ENCODE measurements at places on chromosomes 11 and 22. TPM values are rescaled to one million over a fixed set of nuclear protein-coding genes. Genes with fewer than 3 reads are reported as not detected.

Gene SLC25A45
- 0.10 TPM for total RNA-seq

Gene EXPH5
- 8.4 TPM for total RNA-seq

DNA sequence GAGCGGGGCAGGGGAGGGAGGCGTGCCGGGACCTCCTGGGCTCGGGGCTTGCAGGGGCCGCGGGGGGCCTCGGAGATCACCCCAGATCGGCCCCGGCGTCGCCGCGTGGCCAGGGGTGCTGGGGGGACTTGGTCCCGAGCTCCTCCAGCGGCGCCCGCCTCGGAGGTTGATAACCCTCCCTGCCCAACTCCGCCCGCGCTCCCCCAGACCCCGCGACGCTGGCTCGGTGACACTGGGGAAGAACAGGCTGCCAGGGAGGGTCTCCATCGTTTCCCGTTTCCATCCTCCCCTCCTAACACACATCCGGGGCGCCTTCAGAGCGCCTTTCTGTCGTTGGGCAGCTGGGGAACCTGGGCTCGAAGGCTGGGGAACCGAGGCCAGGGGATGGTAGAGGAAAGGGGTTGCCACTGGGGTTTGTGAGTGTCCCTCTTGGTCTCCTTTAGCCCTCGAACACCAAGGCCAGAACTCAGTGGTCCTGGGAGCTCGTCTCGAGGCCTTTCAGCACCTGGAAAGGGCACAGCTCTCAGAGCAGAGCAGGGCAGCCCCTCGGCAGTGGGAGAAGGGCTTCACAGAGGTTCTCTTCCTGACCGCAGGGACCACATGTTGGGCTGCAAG is 431 bp downstream of the SLC37A2 start:
- DNase-seq: peak; percentile 74

- no peak for DNase-seq
Observed at GRCh38 chr22:20774882-20775281, 969 bp downstream of the SERPIND1 start.

DNA sequence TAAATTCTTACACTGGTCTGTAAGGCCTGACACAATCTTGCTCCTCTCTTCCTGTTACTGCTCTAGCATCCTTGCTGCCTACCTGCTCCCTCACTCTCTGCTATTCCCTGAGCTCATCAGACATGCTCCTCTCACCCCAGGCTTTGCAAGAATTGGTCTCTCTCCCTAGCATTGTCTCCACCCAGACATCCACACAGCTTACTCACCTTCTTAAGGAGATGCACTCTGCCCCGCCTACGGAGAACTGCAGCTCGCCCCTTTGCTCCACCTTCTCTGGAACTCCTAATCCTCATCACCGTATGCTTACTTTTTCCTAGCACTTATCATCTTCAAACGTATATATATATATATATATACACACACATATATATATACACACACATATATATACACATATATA is 23.3 kb upstream of the TMPRSS5 start:
- DNase-seq: peak; percentile 20

DNA sequence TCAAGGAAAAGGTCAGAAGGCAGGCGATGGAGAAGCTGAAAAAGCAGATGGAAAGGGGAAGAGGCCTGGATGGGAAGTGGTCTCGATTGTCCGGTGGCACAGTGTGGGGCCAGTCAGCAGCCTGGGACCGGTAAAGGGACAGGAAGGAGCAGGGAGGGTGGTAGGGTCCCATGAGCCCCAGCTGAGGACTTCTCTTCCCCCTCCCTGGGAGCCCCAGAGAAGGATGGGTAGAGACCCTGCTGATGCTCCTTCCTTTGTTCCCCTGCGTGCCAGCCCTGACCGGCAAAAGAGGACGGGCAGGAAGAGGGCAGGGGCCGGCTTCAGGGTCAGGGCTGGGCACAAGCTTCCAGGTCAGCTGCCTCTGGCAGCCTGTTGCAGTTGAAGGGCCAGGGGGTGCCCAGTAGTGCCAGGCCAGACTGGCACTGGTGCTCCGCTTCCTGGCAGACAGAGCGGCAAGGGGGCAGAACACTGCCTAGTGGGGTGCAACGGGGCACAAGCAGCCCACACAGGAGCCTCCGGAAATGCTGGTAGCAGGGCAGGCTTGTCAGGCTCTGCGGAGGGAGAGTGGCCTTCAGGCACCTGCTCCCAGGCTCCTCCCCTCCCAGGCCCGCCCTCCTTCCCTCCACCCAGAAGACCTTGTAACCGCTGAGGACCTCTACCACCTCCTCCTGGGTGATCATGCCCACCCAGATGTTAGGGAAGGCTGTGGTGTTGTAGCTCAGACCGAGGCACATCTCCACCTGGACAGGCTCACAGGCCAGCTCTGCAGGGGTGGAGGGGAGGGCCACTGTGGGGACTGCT is 739 bp upstream of the C1QTNF5 start:
- DNase-seq: peak; percentile 43

- no peak for DNase-seq
Observed at GRCh38 chr11:63884196-63884932, 32.6 kb downstream of the RCOR2 start.

DNA sequence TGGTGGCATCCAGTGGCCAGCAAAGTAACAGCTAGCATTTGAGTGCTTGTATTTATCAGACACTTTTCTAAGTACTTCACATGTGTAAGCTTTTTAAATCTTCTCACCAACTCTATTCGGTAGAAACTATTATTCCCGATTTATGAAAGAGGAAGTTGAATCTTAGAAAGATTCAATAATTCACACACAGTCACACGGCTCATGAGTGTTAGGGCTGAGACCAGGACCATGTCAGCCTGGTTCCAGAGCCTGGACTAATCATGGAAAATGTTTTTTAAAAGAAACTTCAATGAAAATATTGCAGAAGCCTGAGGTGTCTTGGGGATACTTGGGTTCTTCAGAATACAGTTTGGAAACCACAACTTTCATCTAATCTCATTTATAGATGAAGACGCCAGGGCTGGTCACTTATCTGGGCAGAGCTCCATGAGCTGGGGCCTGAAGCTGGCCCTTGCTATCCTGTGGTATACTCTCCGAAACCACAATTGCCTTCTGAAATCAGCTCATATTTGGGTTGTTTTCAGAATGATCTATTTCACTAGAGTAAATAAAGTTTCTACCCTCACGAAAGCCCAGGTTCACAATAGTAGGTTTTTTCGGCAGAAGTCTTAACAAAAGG is 4.3 kb upstream of the CRTAM start:
- no peak for DNase-seq

- DNase-seq: no peak
Observed at GRCh38 chr11:30665067-30665466, 78.9 kb upstream of the MPPED2 start.

- DNase-seq: no peak
Observed at GRCh38 chr22:19612866-19613572, 88.8 kb upstream of the CLDN5 start.

DNA sequence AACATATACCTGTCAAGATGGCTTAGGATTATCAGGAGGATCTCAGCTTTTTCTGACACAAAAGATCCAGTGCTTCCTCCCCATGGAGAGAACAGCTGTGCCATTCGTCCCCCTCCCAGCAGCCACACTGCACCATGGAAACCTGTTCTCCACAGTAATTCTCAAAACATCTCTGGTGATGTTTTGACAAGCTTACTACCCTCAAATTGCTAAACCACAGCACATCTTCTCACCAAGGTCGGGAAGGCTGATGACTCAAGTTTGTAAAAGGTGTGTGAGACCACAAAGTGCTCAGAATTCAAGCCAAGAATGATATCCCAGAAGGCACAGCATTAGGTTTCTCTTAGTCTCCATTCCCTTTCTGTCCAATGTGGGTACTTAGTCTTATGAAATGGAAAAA is 3.9 kb upstream of the RAB38 start:
- DNase-seq: no peak

GRCh38 chr11:59562292-59562691 is 51.0 kb downstream of the OR4D9 start:
- DNase-seq: no peak

DNA sequence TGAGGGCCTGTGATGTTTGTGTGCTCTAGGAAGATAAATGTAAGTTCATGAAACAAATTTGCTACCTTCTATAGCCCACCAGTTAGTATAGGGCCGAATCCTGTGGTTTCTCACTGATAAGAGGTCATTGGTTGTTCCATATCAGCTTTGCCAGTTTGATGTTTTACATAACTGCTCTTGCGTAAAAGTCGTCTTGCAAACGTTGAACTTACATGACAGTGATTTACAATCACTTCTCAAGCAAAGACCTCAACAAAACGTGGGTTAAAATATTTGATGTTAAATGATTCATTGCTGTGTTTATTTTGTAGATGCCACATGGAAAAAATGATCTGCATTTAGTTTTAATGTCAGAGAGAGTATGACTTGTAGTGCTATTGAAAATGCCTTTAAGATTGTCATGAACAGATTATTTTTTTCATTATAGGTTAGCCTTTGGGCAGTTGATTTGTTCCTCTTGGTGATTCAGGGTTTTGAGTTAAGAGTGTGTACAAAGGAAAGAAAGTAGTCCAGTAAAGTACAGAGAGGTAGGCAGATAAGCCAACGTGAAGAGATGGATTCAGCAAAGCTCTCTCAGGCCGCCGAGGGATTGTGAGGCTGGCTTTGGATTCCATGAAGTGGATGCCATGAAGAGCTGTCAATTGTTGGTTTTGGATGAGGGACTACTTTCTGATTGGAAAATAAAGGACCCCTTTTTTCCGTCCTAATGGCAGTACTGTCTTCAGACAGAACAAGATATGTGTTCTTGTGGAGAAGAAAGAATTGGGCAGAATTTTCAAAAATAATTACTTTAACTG is 2.6 kb downstream of the EWSR1 start:
- no peak for DNase-seq

DNA sequence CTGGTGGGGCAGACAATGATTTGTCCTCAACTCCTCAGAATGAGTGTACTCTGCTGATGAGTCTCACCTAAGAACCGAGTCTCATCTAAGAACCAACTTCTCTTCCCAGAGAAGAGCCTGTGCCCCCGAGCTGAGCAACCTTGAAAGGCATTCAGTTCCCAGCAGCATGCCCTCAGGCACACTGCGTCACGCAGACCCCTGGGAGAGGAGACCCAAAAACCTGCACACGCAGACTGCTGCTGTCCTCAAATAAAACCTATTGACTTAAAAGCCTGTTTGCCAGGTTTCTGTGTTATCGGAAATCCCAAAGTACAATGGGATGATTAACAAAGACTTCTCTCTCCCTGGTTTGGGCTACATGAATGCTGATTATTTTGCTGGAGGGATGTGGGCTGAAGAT is 121.2 kb downstream of the C11orf58 start:
- DNase-seq: no peak

DNA sequence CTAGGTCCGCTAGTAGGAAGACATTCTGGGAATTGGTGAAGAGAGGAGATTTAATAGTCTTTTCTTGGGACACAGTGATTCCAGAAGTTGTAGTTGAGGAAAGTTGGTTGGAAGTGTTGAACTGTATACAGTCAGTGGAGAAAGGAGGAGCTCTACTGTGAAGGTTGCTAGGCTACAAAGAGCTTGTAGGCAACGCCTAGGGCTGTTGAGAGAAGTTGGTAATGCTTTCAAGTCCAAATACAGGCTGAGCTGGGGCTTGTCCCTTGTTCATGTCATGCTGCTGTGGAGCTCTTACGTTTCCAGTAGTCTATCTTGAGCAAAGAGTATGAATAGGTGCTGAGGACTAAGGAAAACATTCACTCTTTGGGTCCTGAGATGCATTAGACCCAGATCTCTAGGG is 1.1 kb downstream of the TBCEL start:
- DNase-seq: peak; percentile 29

GRCh38 chr22:37618674-37619073 is 10.0 kb downstream of the GGA1 start:
- DNase-seq: no peak

DNA sequence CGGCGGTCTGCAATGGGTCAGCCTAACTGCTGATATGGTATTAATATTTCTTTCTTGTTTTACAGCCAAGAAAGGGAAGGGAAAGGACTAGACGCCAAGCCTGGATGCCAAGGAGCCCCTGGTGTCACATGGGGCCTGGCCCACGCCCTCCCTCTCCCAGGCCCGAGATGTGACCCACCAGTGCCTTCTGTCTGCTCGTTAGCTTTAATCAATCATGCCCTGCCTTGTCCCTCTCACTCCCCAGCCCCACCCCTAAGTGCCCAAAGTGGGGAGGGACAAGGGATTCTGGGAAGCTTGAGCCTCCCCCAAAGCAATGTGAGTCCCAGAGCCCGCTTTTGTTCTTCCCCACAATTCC is 1.9 kb downstream of the MDK start:
- DNase-seq: no peak

GRCh38 chr11:112744041-112744440 is 217.2 kb upstream of the NCAM1 start:
- DNase-seq: no peak

Measured in GM23338 (cell line).